ENCODE measurements at places on chromosomes 3 and 15.
A peak's percentile ranks its signal among the peaks of the same experiment; 100 is the strongest.

- no peak for DNase-seq
These were observed 1.0 kb upstream of the CEP70 start for GRCh38 chr3:138594935-138595610.

DNA sequence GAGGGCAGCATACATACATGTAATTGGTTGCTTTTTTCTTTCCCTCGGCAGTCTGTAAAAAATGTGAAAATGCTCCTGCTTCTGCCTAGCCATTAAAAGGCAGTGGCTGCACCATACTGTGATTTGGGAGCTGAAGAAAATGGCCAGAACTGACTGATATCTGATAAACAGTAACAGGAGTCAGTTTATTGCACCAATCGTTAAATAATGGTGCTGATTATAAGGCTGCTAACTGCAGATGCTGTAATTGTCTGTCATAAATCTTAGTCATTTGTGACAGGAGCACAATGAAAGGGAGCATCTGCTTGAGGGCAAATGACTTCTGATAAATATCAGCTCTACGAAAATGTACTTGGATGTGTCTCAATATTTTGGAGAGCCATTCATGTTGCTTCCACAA, 263.1 kb upstream of the DNAJC19 start:
- no peak for DNase-seq

DNA sequence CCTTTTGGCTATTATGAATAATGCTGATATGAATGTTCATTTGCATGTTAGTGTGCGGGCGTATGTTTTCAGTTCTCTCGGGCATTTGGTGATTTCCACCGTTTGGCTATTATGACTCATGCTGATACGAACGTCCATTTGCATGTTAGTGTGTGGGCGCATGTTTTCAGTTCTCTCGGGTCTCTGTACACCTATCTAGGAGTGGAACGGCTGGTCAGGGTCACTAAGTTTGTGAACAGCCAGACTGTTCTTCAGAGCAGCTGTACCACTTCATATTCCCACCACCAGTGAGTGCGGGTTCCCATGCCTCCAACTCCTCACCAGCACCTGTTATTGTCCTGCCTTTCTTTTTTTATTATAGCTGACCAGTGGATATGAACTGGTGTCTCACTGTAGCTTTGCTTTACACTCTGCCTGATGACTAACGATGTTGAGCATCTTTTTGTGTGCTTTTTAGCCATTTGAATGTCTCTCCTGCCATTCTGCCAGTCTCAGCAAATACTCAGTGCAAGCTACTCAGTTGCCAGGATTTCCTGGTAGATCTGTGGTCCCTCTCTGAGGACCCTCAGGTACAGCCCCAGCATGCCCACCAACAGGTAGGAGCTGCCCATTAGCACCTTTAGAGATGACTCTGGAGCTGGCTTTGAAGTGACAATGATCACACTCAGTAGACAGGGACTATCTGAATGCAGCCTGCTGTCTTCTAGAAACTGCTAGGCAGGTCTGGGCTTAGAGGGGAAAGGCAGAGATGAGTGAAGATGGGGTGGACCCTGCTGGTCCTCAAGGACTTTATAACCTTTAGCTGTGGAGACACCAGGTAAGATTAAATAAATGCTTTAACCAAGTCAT, 141.1 kb downstream of the XXYLT1 start:
- peak; percentile 71 for DNase-seq

GRCh38 chr3:194087995-194088855, 47.7 kb upstream of the HES1 start:
- no peak for DNase-seq

- no peak for DNase-seq
These were observed 17.4 kb downstream of the PLXNB1 start for GRCh38 chr3:48412375-48413001.

DNA sequence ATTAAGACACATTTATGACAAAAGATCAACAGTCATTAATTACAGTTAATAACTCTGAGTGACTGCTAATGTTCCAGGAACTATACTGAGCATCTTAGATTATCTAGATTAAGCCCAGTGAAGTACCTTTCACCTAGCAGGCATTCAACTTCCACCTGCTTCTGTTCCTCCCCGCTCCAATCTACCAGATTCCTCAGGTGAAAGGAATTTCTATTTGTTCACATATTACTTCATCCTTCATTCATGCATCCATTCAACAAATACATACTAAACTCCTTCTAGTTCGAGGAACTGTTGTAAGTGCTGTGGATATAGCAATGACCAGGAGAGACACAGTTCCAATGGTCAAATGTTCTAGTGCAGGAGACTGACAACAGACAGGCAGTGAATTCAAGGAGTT, 139.3 kb downstream of the FILIP1L start:
- no peak for DNase-seq

- DNase-seq, result no peak
These were observed 126.8 kb downstream of the GSK3B start for GRCh38 chr3:119967353-119968006.

DNA sequence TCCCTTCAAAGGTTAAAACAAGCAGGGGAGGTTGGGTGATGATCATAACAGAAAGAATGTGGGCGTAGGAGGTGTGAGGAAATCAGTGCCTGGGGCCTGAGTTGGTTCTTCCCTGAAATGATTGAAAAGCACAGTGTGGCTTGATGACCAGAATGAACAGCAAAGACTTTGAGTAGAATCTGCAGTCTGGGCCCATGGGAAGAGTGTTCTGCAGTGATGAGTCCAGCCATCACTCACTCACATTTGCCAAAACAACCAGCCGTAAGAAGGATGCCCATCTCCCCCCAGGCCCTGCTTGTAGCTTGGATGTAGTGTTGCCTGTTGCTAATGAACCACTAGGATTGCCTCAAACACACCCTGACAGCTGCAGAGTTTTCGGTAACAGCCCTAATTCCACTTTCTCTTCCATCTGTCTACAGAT, 67.9 kb downstream of the VGLL3 start:
- DNase-seq, result no peak

DNA sequence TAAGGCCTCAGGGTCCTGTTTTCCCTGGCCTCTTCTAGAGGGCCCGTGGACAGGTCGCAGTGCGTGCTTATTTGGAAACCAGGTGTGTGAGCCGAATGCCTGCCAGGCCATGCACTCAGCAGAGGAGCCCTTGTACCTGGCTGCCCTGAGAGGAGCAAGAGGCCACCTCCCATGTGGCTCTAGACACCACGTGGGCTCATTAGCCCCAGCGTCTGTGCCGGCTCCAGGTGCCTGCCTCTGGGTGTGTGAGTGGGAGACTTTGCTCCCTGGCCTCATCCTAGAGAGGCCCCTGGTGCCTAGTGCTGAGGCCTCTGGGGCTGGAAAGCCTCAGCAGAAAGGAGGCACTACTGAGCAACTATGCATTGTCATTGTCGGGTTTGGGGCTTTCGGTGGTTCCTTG, 50.4 kb downstream of the KLF13 start:
- no peak for DNase-seq

GRCh38 chr3:14640157-14640562, 11.4 kb upstream of the CCDC174 start:
- no peak for DNase-seq

DNA sequence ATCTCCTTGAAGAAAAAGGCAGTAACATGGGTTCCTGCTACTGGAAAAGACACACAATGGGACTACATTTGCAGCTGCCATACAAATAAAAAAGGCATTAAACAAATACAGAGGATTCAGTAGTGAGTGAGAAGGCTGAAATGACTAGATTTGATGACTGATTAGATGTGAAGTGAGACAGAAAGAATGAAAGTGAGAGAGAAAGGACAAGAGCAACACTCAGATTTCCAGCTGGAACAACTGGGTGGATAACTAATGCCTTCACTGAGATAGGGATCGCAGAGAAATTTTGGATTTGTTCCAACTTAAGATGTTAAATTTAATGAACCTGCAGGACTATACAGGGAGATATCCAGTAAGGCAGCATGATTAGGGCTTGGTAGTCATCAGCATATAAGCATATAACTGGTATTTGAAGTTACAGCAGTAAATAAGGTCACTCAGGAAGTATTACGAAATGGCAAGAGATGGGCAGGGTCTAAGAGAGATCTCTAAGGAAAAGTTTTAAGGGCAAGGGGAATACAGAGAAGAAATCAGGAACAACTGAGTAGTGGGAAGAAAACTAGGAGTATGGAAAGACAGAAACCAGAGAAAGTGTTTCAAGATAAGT, 8.2 kb downstream of the OSBPL11 start:
- DNase-seq, result no peak

DNA sequence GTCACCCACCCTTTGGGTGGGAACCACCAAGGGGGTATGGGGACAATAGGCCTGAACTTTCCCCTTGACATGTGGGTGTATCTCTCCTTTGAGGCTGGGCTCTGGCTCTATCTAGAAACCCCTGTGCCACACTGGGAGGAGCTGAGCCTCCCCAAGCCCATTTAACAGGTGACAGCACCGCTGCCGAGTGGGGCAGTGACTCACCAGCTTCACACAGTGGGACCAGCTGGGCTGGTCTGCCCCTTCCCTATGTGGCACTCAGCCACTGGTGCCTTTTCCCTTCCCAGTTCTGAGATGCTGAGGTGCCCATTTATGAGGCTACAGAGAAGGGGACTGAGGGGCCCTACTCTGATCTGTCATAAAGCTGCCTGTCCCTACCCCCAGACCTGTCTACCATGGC, 5.1 kb downstream of the PSTPIP1 start:
- DNase-seq, result no peak

GRCh38 chr3:164683489-164683888, 394.8 kb downstream of the SI start:
- DNase-seq, result no peak

DNA sequence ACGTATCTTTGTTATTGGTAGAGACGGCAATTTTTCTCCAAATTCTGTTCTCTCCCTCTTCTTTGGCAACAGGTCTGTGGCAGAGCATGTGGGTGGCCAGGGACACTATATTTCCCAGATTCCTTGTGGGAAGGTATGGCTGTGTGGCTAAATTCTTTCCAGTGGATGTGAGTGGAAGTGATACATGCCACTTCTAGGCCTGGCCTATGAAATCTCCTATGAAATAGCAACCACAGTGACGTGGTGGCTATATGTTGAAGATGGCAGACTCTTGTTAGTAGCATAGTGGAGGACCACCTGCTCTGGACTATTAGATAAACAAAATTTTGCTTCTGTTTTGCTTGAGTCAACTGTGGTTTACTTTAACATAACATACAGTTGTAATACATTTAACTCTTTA, 243.3 kb downstream of the IL20RB start:
- no peak for DNase-seq

DNA sequence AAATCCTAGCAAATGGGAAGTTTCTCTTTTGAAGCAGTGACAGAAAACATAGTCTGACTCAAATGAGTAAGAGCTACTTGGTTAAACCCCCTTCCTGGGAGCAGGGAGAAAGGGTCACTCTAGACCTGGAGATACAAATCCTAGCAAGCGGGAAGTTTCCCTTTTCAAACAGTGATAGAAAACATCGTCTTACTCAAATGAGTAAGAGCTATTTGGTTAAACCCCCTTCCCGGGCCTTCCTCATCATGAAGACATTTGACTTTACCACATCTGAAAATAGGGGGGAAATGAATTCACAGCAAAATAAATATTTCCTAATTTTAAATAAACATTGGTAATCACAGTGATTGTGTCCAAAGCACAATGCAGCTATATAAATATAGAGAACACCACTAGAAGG, 79.2 kb downstream of the FOXB1 start:
- DNase-seq, result no peak

- DNase-seq, result no peak
These were observed 41.4 kb upstream of the ATG7 start for GRCh38 chr3:11230832-11231231.

DNA sequence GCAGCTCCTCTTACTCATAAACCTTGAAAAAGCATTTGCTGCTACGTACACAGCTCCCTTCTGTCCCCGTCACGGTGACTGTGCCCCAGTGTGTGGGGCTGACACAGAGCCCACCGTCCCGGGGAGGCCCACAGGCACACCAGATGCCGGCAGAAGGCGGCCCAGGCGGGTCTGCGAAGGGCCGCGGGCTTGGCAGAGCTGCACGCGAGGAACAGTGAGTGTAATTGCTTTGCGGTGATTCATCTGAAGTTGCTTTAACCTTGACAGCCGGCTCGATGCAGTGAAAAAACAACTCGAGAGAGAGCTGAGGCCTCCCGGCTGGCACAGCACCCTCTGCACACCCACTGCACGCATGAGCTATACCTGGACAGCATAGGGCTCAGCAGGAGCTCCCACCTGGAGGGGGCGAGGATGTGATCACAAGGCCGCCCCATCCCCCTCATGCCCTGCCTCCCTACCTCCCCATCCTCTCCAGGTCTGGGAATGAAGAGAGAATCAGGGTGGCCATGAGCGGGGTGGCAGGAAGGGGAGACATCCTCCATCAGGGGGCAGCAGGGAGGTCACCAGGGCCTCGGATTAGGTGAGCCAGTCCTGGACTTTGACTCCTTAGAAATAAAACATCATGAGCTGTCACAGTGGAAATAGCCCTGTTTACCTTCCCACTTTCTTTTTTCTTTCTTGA, 172.7 kb downstream of the MEGF11 start:
- DNase-seq, result no peak

- DNase-seq, result no peak
These were observed 21.9 kb downstream of the IL12A start for GRCh38 chr3:160010578-160010977.

DNA sequence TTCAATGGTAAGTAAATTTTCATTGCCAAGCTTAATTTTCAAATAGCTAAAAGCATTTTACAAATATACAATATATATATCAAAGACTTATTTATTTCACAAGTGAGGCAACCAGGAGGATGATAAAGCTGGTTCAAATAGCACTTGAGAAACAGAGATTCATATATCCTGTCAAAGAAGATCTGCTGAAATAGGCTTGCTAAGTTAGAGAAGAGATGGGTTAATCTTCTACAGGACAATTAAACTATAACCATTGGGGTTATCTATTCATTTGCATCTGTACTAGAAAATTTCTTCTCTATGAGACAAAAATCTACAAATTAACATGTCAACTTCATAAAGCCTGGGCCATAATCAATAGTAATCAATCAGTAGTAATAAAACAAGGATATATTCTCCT, 637.7 kb upstream of the UBE2E2 start:
- no peak for DNase-seq

DNA sequence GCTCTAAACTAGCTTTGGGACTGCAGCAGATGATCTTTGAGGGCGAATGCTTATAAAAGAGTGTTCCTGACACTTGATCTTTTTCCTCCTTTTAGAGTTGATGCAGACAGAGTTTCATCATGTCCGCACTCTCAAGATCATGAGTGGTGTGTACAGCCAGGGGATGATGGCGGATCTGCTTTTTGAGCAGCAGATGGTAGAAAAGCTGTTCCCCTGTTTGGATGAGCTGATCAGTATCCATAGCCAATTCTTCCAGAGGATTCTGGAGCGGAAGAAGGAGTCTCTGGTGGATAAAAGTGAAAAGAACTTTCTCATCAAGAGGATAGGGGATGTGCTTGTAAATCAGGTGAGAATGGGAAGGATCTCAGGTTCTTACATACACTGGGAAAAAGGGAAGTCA, 75.7 kb downstream of the KLHL25 start:
- DNase-seq, result no peak

- no peak for DNase-seq
These were observed 74.3 kb upstream of the SCN5A start for GRCh38 chr3:38723569-38724391.

GRCh38 chr3:140505876-140506275, 172.0 kb upstream of the TRIM42 start:
- DNase-seq, result no peak

Measured in stimulated activated effector memory CD8-positive, alpha-beta T cell treated with anti-CD3 and anti-CD28 coated beads, Interleukin-12 subunit alpha, Interleukin-12 subunit beta, amount 100 ng/mL, for 72 hours (primary cell).